ENCODE measurements at places on chromosomes 6 and 20. TPM values are rescaled to one million over a fixed set of nuclear protein-coding genes. Genes with fewer than 3 reads are reported as not detected.

Gene RUNX2
- total RNA-seq, result 7.2 TPM

DNA sequence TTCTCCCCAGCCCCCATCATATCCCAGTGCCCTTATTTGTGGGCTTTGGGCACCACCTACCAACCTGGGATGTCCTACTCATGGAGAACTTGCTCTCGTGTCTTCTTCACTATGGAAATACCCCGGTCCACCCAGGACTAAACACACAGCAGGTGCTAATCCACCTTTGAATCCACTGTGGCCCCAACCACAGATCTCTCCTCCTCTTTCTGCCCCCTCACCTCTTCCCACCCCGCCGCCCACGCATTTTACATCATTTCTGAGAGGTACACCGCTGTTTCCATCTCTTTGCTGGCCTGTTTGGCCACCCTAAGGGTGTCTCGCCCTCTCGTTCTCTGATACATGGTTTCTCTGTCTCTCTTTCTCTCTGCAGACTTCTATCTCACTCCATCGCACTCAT is 82.5 kb upstream of the CTNNBL1 start:
- DNase-seq, result no peak

Gene FERMT1
- total RNA-seq, result under 0.01 TPM

Gene NNAT
- 3.9 TPM for total RNA-seq

Gene GSTA3
- not detected for total RNA-seq
